HAP-1 (cell line): ENCODE measurements at places on chromosomes 1 and 21.

DNA sequence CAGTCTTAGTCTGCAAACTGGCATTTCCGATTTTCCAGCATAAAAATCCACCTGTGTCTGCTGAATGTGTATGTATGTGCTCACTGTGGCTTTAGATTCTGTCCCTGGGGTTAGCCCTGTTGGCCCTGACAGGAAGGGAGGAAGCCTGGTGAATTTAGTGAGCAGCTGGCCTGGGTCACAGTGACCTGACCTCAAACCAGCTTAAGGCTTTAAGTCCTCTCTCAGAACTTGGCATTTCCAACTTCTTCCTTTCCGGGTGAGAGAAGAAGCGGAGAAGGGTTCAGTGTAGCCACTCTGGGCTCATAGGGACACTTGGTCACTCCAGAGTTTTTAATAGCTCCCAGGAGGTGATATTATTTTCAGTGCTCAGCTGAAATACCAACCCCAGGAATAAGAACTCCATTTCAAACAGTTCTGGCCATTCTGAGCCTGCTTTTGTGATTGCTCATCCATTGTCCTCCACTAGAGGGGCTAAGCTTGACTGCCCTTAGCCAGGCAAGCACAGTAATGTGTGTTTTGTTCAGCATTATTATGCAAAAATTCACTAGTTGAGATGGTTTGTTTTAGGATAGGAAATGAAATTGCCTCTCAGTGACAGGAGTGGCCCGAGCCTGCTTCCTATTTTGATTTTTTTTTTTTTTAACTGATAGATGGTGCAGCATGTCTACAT lies 2.5 kb upstream of the OLFML3 start:
- peak; percentile 72 for DNase-seq

DNA sequence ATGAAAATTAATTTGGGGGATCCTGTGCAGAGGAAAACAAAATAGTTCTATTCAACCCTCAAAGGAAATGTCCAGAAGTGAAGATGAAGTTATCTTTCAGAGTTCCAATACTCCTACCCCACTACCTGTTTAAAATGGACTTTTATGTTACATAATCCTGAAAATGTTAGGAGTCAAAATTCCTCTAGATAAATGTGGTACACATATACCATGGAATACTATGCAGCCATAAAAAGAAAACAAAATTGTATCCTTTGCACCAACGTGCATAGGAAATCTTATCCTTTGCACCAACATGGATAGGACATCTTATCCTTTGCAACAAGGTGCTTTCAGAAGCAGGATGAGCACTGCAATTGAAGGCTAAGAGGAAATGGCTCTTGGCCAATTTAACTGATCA lies 245.2 kb downstream of the LTN1 start:
- no peak for DNase-seq

DNA sequence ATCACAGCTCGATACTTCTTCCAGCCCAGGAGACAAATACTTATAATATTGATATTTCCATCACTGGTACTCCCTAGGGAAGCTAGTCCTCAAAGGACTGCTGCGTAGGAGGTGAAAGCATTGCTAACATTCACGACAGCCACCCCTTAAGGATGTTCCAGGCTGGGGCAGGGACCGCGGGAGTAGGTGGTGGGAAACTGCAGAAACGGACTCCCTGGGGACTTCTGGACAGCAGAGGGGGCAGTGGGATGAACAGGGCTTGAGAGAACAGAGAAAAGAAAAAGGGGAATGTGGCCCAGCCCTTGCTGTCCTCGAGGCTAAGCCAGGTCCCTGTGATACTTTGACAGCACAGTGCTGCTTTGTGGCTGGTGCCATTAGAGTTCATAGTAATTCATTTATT lies 108.0 kb downstream of the HMGB4 start:
- no peak for DNase-seq

GRCh38 chr1:193335806-193336428 lies 149.5 kb upstream of the B3GALT2 start:
- DNase-seq, result no peak

DNA sequence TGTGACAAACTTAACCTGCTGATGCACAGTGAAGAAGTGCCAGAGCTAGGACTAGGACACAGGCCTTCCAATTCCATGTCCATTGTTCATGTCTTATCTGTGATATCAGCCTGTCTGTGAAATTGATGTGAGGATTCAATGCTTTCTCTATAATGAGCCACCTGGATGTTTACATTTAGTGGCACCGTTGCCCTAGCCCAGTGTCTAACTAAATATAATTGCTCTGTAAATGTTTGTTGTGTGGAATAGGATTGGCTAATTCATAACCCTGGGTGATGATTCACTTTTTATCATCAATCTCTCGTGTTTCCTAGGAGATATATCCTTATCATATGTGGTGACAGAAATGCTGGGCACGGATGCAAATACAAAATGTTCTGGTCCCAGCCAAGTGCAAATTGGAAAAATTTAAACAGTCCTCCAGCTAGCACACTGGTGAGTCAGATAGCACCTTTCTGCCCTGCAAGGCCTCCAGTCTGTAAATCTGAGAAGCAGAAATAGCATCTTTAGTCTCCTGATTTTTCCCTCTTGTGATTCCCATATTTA lies 46.9 kb upstream of the GNG12 start:
- no peak for DNase-seq

- no peak for DNase-seq
Measured at GRCh38 chr1:230772457-230773395, 25.5 kb downstream of the CAPN9 start.

DNA sequence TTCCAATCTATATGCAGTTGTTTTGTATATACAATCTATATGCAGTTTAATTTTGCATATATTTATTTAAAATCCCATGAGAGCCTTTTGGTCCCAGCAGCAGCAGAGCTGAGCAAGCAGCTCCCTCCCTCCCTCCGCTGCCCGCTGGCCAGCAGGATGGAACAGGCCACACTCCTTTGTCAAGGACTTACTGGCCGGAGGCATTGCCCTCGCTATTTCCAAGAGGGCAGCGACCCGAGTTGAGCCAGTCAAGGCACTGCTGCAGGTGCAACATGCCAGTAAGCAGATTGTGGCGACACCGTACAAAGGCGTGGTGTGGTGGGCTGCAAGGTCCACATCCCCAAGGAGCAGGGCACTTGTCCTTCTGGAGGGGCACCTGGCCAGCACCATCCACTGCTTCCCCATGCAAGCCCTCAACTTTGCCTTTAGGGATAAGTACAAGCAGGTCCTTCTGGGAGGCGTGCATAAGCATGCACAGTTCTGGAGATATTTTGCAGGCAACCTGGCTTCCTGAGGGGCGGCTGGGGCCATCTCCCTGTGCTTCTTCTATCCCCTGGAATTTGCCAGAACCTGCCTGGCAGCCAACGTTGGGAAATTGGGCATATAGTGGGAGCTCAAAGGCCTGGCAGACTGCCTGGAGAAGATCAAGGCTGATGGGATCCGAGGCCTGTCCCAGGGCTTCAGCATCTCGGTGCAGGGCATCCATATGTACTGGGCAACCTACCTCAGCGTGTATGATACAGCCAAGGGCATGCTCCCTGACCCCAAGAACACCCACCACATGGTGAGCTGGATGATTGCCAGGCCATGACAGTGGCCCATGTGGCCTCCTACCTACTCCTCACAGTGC lies 92.2 kb downstream of the OSBPL9 start:
- no peak for DNase-seq

- DNase-seq, result no peak
Measured at GRCh38 chr1:47930210-47930840, 66.9 kb downstream of the TRABD2B start.

- no peak for DNase-seq
Measured at GRCh38 chr1:188822248-188822647, 1655.4 kb downstream of the BRINP3 start.

GRCh38 chr1:205324781-205325180 lies 3.2 kb upstream of the NUAK2 start:
- no peak for DNase-seq

DNA sequence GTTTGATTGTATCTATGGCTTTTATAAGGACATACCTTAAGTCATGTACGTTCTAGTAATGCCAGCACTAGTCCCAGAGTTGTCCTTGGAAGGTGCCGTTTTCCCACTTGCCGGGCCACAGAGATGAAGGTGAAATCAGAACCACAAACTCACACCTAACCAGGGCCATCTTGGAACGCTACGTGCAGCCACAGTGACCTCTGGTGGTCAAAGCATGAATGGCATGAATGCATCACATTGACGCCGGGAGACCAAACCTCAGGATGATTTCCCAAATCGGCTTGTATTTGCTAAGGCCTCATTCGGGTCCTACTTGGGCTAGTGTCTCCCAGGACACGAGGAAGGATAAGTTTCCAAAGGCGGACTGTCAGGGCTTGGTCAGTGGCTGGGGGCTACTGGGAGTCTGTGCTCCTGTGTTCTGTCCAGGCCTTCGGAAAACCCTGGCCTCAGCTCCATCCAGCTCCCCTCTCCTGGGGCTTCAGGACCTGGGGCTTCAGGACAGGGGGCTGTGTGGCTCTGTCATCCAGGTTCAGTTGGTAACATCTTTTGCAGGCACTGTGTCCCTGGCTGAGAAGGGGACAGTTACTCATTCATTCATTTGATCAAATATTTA lies 260.5 kb downstream of the PRDM2 start:
- DNase-seq, result peak; percentile 36

GRCh38 chr1:30908696-30909364 lies at the start of gene SDC3:
SDC3 (minus strand) TSS chr1:30908758; CDS start chr1:30908586, 172 bp downstream.
- DNase-seq, result peak; percentile 20

DNA sequence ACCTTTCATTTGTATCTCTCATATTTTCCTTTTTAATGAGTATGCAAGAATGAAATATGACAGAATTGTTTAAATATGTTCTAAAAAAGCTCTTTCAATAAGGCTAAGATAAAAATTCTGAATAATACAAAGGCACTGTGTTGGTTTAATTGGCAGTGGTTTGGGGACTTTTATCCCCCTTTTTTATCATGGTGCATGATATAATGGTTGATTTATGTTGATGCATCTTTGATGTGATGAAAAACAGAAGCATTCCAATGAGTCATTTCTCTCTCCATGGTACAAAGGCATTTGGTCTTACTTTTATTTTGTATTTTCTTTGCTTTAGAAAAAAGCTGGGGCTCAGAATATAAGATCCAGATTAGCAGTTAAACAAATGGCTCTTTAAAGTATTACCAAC lies 127.2 kb upstream of the GREM2 start:
- DNase-seq, result no peak

- no peak for DNase-seq
Measured at GRCh38 chr1:107477233-107477632, 336.4 kb downstream of the NTNG1 start.

- DNase-seq, result no peak
Measured at GRCh38 chr1:37438037-37438868, 36.1 kb upstream of the ZC3H12A start.

DNA sequence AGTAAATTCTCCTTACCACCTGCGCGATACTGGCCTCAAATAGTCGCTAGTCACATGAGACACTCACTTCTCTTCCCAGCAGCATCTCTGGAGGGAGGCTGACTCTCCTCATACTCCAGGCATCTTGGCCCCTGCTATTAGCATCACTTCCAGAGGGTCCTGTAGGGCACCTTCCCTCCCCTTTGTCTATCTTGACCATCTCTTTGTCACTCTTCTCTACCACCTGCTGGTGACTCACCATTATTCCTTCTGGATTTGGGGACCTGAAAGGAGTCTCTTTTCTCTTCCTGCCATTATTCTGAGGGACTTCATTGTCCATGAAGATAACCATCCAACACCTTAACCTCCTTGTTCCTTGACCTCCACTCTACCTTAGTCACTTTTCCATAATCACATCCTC lies 31.7 kb upstream of the GPR37L1 start:
- no peak for DNase-seq

DNA sequence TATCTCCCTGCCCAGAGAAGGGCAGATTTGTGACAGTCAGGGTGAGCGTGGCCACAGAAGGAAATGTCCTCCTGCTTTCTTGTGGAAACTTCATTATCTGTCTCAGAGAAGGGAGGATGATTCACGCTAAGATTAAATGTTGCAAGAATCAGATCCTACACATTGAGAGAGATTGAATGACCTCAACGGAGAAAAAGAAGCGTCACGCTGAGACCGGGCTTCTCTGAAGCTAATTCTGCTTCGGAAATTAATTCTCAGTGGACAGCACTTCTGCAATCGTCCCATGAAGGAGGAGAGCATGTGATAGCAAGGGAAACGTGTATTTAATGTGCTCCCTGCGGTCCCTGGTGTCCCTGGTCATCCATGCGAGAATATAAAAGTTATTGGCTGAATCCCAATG lies 19.8 kb upstream of the C1orf21 start:
- DNase-seq, result no peak

- no peak for DNase-seq
Measured at GRCh38 chr1:1841575-1841995, 49.3 kb downstream of the GNB1 start.
